ENCODE measurements at places on chromosomes 7 and 10. TPM values are rescaled to one million over a fixed set of nuclear protein-coding genes. Genes with fewer than 3 reads are reported as not detected.

VENTX gene
- 0.18 TPM for polyA plus RNA-seq

TEX47 gene
- not detected for polyA plus RNA-seq

HTRA1 gene
- polyA plus RNA-seq, result 158 TPM

CDHR1 gene
- polyA plus RNA-seq, result 1.0 TPM

ACSM6 gene
- 0.86 TPM for polyA plus RNA-seq

GET4 gene
- 42.9 TPM for polyA plus RNA-seq

DNA sequence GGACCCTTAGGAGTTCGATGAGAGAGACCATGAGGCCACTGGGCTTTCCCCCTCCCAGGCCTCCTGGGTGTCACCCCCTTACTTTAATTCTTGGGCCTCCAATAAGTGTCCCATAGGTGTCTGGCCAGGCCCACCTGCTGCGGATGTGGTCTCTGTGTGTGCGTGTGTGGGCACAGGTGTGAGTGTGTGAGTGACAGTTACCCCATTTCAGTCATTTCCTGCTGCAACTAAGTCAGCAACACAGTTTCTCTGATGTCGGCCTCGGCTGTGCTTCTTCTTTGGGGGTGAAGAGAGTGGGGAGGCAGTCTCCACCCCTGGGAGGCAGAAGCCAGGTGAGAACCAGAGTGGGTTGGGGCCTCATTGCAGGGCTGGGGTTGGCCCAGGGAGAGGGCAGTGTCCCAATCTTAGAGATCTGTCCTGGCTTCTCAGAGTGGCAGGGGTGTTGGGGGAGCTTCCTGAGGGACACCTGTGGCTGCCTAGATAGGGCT is 1.5 kb downstream of the PVRIG start:
- DNase-seq, result no peak

DNA sequence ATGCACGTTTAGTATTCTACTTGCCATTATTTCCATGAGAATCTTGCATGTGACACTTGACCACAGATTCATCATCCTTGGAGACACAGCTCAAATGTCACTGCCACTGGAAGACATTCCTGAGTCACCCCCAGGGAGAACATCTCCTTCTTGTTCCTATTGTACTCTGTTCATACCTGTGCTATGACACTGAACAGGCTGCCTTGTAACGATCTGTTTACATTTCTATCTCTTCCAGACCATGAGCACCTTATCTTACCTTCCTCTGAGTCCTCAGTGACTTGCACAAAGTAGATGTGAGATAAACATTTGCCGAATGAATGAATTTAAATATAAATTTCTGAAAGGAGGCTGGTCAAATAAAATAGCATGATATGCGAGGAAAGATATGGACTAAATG is 331.9 kb upstream of the LRRN3 start:
- DNase-seq, result no peak

- no peak for DNase-seq
Observed at GRCh38 chr7:38060637-38061036, 117.4 kb upstream of the STARD3NL start.

DNA sequence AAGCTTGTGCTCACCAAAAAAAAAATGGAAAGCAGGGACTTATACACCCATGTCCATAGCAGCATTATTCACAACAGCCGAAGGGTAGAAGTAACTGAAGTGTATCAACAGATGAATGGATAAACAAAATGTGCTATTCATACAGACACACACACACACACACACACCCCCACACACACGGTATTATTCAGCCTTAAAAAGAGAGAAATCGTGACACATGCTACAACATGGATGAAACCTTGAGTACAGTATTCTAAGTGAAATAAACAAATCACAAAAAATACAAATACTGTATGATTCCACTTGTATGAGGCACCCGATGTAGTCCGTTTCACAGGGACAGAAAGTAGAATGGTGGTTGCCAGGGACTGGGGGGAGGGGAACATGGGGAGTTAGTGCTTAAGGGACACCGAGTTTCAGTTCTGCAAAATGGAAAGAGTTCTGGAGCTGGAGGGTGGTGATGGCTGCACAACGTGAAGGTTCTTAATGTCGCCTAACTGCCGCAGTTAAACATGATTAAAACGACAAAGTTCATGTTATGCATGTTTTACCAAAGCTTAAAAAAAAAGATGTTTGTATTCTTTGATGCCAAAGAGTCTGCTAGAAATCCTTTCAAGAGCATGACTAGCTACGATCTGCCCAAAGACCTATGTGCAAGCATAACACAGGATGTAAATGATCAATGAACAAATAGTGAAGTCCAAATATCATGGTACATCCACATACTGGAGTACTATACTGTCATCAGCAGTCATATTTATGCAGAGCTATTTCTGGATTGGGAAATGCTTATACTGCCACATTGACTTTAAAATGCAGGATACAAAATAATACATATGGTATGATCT is 7.2 kb downstream of the TNS3 start:
- no peak for DNase-seq

DNA sequence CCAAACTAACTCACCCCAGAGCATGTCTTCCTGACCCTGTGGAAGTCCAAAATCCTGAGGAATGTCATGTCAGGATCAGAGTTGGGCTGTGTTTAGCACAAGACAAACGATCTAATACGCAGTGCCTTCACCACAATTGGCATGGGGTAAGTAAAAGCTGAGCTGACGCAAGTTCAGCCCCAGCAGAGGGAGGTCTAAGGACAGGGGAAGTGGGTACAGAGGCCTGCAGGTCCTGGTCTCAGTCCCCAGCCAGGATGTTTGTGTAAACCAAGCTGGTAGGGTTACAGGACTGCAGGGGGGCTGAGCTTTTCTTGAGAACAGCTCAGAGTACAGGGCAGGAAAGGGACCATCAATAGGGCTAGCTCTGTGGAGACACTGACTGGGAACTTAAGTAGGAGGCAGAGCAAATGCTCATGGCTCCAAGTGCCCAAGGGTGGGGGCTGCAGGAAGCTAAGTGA is 5.3 kb upstream of the KCNIP2 start:
- DNase-seq, result no peak

GRCh38 chr10:93287775-93288174 is 194.4 kb downstream of the MYOF start:
- no peak for DNase-seq

DNA sequence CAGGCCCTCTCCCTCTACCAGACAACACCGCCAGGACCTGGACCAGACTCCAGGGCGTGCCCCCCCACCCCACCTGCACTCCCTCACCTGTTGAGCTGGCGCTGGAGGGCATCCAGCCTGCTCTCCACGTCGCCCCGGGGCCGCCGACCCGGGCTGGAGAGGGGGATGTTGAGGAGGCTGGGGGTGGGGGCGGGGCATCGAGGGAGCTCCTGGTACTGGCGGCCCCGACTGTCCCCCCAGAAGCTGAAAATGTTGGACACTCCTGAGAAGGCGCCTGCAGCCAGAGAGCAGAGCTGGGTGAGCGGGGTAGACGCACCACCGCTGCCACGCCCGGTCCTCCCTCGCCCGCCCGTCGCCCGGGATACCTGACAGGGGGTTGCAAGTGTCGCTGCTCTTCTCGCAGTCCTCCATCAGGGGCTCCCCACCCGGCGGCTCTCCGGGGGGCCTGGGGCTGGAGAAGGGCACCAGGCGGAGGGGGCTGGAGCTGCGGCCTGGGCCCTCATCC is 30.8 kb downstream of the KCNH2 start:
- DNase-seq, result no peak

- DNase-seq, result no peak
Observed at GRCh38 chr7:139932531-139932930, 103.5 kb downstream of the TBXAS1 start.

DNA sequence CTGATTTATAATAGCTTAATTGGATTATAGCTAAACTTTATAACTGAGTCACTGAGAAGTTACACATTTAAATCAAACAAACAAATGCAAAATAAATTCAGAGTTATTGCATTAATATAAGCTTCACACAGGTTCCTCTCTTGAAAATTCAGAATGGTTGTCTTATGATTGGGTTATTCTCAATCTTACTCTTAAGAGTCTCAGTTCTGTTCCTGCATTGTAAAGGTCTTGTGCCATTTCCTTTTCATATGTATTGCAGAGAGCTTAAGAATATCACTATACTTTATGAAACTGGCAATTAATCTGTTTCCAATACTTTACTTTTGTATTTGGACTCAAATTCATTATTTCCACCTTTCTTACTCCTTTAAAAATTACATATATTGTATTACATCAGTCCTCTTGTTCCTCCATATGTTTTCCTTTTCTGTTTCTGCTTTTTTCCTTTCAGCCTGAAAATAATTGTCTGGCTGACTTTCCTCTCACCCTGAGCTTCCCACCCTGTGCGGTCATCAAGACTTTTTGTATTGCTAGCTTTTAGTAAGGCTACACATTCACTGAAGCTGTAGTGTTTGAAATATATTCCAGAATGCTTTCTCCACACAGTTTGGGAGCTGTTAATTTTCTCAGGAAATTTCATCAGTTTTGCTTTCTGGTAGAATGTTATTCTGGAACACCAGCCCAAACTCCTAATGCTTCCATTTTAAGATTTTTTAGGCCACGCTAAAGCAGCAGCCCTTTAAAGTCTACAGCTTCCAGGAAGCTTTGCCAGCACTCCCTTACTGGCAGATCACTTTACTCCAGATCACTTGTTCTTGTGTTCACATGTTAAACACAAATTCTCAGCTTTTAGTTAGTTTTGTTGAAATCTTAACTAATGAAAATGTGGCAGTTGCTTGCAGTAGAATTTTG is 139.4 kb downstream of the KCND2 start:
- no peak for DNase-seq

DNA sequence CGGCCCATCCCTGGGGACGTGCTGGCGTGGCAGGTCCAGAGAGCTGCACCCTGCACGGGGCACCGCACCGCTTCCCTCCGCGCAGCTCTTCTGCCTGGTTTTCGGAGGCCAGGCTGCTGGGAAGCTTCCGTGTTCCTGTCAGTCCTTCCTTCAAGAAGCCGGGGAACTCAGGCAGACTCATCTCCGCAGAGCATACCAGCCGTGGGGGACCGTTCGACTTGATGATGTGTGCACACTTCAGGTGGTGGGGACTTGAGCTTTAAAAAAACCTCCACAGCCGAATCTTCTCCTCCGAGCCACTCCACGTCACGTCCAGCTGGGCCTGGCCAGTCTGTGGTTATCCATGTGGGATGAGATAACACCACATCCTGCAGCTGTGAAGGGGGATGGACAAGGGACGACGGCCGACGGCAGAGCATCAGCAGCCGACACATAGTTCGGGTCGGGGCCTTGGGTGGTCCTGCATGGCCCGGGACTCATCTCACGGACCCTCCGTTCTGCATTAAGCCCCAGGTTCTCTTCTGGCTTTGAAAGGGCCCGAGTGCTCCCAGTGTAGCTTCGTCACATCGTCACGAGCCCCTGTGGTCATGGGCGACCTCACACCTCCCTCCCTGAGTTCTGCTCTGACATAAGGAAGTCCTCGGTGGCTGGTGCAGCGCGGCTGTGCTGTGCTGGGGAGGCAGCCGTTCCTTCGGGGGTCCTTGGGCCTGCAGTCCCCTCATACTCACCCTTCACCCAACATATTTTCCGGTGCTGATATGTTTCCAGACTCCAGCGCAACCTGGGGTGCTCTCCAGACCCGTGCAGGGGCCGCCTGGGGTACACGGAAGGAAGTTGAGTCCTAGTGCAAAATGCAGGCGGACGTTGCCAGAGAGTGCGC is 4.5 kb upstream of the BHLHA15 start:
- no peak for DNase-seq

DNA sequence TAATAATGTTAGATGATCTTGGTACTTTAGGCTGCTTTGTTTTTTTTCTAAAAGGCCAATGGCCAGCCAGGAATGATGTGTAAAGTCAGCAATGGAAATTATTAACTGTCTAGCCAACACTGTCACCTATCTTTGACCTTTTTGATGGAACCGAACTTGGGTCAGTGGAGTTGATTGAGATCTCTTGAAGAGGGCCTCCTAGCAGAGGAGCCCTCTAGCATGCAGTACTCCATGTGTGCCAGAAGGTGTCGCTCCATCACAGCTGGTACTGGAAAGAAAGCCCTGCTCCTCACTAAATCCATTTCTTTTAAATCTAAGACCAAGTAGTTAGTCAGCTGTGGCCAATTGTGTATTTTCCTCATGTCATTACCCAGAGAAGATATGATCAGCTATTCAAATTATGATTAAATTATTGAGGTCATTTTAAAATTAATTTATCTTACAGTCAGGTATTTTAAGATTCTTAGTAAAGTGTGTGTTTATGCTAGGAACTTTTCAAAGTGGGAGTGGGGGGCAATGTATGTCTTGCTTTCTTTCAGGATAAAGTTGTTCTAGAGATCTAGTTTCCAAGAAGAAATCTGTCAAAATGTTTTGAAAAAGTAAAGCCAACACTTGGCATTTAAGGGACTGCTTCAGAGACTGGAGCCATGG is 33.1 kb upstream of the CROT start:
- peak; percentile 37 for DNase-seq

DNA sequence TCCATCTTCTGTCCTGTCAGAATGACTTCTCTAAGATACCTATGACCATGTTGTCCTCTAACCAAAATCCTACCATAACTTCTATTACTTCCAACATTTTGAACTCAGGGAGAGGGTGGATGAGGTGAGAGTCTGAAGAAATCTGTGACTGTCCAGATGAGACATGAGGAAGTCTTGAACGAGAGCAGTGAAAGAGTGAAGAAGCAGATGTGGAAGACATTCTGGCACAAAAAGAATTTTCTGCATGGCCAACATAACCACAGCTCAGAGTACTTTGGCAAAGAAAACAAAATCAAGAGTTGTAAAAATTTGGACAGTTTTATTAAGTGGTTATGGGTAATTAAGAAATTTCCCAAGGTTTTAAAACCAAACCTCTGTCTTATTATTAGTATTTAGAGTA is 141.6 kb downstream of the CPEB3 start:
- DNase-seq, result no peak

DNA sequence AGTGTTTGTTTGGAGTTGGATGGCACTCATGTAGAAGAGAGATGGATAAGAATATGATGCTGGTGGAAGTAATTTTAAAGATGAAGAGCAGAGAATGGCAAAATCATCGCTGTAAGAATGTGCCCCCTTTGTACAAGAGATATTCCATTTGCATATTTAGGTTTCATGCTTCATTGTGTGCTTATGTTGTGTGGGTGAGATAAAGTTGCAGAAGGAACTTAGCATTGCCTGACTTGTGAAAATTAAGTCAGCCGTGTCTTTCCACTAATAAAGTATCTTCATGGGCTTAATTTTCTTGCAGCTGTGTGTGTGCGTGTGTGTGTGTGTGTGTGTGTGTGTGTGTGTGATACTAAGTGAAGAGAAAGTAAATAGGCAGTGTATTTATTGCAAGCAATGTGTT is 381.9 kb downstream of the OTUD1 start:
- DNase-seq, result no peak

DNA sequence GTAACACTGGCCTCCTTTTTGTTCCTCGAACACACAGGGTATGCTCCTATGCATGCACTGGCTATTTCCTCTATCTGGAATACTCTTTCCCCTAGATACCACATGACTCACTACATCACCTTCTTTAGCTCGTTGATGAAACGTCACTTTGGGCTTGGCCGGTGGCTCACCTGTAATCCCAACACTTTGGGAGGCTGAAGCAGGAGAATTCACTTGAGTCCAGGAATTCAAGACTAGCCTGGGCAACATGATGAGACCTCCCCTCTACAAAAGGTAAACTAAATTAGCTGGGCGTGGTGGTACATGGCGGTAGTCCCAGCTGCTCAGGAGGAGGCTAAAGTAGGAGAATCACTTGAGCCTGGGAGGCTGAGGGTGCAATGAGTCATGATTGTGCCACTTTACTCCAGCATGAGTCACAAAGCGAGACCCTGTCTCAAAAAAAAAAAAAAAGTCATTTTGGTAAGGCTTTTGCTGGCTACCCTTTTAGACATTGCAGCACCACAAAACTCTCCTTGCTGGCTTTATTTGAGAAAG is 14.5 kb downstream of the ANKIB1 start:
- no peak for DNase-seq

- no peak for DNase-seq
Observed at GRCh38 chr10:12262278-12262981, 66.4 kb downstream of the CDC123 start.
